Nasal cavity respiratory epithelium epithelial cell of viscerocranial mucosa (primary cell): ENCODE measurements at places on chromosomes 6 and 20. TPM values are rescaled to one million over a fixed set of nuclear protein-coding genes. Genes with fewer than 3 reads are reported as not detected.

The ZC3H12D gene
- 0.07 TPM in 1 of 2 replicates, not detected in the other for total RNA-seq

The BFSP1 gene
- 2.1 and 2.5 TPM in 2 replicates for total RNA-seq

The F13A1 gene
- total RNA-seq = not detected in 2 replicates

The POLR1H gene
- 18.9 and 61.9 TPM in 2 replicates for total RNA-seq

The LST1 gene
- total RNA-seq = not detected in 2 replicates

The ADGB gene
- not detected in 2 replicates for total RNA-seq

The SPTLC3 gene
- 4.1 and 7.3 TPM in 2 replicates for total RNA-seq

The BMP6 gene
- total RNA-seq = 0.21 and 2.1 TPM in 2 replicates

The NNAT gene
- total RNA-seq = not detected in 2 replicates

The RNASET2 gene
- total RNA-seq = 9.9 and 28.0 TPM in 2 replicates

The POM121L2 gene
- under 0.01 TPM in 1 of 2 replicates, not detected in the other for total RNA-seq

The RXRB gene
- total RNA-seq = 16.1 and 21.8 TPM in 2 replicates

The LPA gene
- total RNA-seq = 0.43 TPM in 1 of 2 replicates, not detected in the other

The OR5V1 gene
- total RNA-seq = not detected in 2 replicates

The UBE3D gene
- 7.2 and 9.8 TPM in 2 replicates for total RNA-seq

The GSTA2 gene
- not detected in 2 replicates for total RNA-seq

The HACE1 gene
- 15.7 and 20.1 TPM in 2 replicates for total RNA-seq

The TINAG gene
- total RNA-seq = not detected in 2 replicates

The SLC24A3 gene
- total RNA-seq = 0.34 and 0.36 TPM in 2 replicates

The PPP1R3G gene
- total RNA-seq = 0.34 and 0.93 TPM in 2 replicates

The RNF39 gene
- total RNA-seq = 1.5 and 3.8 TPM in 2 replicates

The CRIP3 gene
- total RNA-seq = not detected in 2 replicates

The PRR18 gene
- total RNA-seq = under 0.01 TPM in 2 replicates

The SALL4 gene
- 0.21 and 1.4 TPM in 2 replicates for total RNA-seq

The TRIM10 gene
- total RNA-seq = not detected in 2 replicates

The LRRC73 gene
- 0.14 and 0.34 TPM in 2 replicates for total RNA-seq

The SLC25A27 gene
- 5.1 and 11.7 TPM in 2 replicates for total RNA-seq
